ENCODE measurements at places on chromosomes 4 and X.

- DNase-seq = no peak
Observed at GRCh38 chr4:147794787-147795413, 63.0 kb downstream of the ARHGAP10 start.

DNA sequence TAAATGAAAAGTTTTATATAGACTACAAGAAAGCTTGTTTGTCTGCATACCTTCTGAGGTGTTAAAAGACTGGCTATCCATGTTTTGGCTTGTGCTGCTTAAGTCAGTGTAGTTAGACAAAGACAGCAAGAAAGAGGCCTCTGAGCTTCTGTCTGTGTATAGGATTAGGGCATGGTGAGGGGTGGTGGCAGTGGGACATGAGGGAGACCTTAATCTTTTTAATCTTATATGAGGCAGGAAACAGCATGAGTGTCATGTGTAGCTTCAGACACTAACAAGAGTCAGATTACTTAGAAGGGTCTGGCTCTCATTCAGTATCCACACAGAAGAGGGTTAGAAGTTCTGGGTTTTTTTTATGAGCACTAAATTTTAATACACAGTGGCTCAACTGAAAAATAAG is 213.3 kb downstream of the GABRG1 start:
- DNase-seq = no peak

DNA sequence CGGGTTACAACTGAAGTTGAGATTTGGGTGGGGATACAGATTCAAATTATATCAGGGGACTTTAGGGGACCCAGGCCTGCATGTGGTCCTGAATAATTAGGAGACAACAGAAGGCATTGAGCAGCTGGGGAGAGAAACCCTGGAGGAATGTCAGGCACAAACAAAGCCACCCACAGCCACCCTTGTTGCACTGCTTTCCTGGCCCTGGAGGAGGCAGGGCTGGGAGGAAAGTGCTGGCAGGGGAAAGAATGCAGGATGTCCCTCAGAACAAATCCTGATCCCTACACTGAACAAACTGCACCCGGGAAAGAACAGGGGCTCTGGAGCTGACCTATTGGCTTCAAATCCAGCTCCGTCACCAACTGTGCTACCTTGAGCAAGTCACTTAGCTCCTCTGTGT is 214.1 kb upstream of the ATP6AP2 start:
- no peak for DNase-seq

- DNase-seq = no peak
Observed at GRCh38 chrX:14939644-14940043, 66.4 kb downstream of the MOSPD2 start.

DNA sequence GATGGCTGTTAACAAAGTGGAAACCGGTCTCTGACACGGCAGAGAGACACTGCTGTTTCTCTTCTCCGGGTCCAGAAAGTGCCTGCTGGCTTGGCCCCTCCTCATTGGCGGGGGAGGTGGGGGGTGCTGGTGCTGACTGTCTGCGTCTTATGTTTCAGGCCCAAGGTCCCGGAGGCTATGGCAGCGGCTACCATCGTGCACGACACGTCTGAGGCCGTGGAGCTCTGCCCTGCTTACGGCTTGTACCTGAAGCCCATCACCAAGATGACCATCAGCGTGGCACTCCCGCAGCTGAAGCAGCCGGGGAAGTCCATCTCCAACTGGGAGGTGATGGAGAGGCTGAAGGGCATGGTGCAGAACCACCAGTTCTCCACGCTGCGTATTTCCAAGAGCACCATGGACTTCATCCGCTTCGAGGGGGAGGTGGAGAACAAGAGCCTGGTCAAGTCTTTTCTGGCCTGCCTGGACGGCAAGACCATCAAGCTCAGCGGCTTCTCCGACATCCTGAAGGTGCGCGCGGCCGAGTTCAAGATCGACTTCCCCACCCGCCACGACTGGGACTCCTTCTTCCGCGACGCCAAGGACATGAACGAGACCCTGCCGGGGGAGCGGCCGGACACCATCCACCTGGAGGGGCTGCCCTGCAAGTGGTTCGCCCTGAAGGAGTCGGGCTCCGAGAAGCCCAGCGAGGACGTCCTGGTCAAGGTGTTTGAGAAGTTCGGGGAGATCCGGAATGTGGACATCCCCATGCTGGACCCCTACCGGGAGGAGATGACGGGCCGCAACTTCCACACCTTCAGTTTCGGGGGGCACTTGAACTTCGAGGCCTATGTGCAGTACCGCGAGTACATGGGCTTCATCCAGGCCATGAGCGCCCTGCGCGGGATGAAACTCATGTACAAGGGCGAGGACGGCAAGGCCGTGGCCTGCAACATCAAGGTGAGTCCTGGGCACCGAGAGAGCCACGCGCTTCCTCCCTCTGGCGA is 2.2 kb downstream of the AKAP17A start:
- DNase-seq = no peak

GRCh38 chr4:3462790-3463415 is at the start of gene DOK7:
DOK7 (plus strand) TSS chr4:3463306; CDS start chr4:3463376, 70 bp downstream.
- no peak for DNase-seq

- no peak for DNase-seq
Observed at GRCh38 chr4:531721-532565, 32.9 kb downstream of the PIGG start.

GRCh38 chr4:123997776-123998449 is 601.3 kb downstream of the SPRY1 start:
- DNase-seq = no peak

DNA sequence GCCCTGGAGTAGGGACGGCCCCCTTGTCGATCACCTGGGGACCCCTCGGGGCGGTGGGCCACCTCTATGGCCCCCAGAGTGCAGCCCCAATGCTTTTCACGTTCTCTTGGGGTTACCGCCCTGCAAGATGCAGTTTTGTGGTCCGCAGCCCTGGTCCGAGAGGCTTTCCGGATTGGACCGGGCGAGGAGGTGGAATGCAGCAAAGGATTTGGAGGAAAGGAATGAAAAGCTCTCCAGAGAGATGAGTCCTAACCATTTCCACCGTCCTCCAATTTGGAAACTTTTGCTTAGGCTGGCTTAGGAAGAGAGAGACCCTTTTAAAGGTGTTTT is 601 bp downstream of the SLC25A43 start:
- no peak for DNase-seq

DNA sequence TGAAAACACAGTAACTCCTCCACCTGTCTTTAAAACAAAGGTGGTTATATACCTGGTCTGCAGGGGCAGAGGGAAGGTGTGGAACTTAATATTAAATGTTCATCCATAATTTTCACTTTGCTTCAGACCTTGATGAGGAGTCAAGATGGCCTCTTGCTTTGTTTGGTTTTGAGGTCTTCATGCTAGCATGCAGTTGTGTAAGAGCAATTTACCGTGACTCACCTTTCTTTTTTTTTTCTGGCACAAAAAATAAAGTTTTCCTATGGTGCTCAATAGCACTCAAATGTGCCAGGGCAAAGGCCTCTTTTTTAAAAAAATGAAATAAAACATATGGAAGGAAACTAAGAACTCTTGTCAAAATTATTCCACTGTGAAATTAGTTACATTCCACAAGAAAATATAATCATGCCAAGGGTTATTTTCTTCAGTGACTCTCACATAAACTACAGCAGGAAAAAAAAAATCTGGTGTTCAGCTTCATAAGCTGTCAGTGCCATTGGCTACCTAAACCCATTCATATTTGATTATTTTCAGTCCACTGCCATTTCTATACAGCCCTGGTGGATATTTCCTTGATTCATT is 128.2 kb downstream of the SLC7A11 start:
- no peak for DNase-seq

- DNase-seq = no peak
Observed at GRCh38 chrX:123817288-123817894, 42.5 kb upstream of the XIAP start.

DNA sequence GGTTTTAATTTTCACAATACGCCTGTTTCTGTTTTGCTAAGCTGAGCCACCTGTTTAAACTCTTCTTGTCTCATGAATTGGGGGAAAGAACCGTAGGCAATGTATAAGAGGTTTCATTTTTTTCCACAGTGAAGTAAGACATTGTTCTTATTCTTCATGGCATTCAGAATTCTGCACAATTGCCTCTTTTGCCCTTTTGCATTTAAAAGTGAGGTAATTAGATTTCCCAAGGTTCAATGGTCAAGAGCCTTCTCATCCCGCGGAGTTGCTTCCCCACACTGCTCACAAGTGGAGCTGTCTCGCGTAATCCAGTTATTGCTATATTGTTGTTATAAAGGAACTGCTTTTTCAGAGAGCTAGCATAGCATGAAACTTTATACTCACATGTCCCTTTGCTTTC is 90.9 kb upstream of the SPRY1 start:
- no peak for DNase-seq

- DNase-seq = no peak
Observed at GRCh38 chrX:123771449-123772064, 38.7 kb upstream of the THOC2 start.

DNA sequence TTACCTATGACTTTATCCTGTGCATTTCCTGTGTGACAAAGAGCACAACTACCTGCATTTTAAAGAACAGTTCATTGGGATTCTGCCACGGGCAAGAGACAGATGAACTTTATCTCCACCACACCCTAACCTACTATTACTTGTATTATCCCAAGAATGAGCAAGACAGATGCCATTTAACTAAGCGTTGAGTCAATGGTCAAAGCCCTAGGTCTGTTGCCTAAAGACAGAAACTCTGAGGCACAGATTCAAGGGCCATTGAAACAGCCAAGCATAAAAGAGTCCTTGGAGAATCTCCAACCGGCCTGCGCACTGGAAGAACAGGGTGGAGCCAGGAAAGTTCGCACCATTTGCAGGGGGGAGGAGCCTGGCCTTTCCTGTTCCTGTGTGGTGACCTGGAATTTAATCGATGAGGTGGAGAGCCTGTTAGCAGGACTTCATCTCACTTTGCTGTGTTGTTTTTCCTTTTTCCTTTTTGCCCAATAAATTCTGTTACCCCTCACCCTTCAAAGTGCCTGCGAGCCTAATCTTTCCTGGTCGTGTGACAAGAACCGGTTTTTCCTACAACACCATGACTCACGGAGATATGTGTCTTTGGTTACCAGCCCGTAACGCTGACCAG is 146.4 kb upstream of the DIAPH2 start:
- DNase-seq = no peak

DNA sequence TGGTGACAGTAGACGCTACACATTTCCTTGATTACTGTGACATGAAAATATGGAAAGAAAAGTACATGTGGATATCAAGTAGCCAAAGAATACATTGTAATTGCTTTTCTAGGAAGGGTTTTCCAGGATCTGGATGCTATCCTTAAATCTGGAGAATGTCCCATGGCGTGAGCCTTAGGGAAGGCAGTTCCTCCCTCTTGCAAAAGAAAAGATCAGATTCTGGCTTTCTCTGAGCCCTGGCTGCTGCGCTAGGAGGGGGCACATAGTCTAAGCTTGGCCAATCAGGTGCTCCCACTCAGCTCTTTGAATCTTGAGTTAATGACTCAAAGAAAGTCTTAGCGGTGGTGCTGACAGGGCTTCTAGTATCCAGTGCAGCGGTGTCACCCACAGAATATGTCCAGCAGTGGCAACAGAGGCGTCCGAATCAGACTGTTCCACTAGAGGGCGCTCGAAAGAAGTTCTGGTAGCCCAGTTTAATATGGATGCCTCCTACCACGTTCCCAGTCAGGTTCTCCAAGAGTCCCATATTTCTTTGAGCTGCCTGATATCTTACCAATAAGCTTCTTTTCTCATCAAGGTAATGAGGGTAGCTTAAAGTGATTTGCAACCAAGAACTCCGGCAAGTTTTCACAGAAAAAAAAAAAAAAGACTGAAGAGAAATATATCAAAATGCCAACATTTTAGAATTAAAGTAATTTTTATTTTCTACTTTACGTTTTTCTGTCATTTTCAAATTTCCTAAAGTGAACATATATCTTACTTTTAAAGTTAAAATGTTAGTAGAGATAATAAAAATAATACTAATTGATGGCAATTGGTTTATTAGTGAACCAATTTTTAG is 213.4 kb upstream of the S100G start:
- peak; percentile 31 for DNase-seq

DNA sequence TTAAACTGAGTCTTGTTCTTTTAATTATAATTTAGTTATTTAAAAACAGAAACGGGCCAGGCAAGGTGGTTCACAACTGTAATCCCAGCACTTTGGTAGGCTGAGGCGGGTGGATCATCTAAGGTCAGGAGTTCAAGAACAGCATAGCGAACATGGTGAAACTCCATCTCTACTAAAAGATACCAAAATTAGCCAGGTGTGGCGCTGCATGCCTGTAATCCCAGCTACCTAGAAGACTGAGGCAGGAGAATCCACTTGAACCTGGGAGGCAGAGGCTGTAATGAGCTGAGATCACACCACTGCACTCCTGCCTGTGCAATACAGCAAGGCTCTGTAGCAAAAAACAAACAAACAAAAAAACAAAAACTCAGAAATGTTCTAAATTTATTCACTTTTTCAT is 852.9 kb downstream of the TECRL start:
- no peak for DNase-seq

- DNase-seq = no peak
Observed at GRCh38 chrX:141839856-141840255, 1.7 kb downstream of the MAGEC3 start.

DNA sequence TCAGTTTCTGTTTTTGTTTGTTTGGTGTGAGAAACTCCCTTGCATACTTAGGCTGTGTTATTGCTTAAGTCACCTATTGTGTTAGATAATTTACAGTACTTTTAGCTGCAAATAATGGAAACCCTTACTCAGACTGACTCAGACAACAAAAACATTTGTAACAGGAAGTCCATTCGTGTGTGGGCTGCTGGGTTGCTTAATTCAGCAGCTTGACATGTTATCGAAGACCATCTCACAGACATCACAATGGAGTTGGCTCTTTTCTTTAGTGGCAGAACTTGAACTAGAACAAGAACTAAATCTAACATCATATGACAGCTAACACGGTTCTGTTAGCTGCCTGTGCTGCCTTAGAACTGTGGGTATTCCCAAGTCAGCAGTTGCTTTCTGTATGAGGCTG is 9.9 kb upstream of the GABRE start:
- DNase-seq = no peak

DNA sequence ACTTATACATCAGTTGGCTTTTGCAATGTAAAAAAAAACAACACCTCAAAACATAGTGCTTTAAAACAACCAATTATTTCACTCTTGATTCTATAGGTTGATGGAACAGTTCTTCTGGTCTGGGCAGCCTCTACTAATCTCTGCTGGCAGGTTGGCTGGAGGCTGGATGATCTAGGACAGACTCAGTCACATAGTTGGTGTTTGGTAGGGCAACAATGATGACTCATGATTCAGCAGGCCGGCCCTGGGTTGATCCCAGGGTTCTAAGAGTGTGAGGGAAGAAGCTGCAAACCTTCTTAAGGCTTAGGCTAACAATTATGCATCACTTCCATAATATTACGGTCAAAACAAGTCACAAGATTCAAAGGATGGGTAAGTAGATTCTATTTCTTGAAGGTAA is 558.2 kb downstream of the ZNF674 start:
- no peak for DNase-seq

DNA sequence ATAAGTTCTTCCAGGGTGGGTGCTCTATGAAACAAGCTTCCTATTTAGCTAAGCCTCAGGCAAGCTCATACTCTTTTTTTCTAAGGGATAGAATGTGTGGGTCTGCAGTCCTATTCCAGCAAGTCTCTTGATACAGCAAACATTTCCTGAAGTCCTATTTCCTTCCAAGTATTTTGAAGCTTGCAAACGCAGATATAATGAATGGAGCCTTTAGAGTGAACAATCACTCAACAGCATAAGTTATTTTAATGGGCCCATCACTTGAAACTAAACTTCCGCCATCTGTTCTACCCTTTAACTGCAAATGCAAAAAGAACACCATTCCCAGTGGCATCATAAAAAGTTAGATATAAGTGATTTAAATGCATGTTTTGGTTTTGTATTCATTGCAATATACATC is 108.3 kb upstream of the TAPT1 start:
- peak; percentile 12 for DNase-seq
